WTC11 (cell line): ENCODE measurements at places on chromosomes 3 and 15.

GRCh38 chr3:192745150-192745549 lies 17.8 kb upstream of the FGF12 start:
- no peak for DNase-seq

DNA sequence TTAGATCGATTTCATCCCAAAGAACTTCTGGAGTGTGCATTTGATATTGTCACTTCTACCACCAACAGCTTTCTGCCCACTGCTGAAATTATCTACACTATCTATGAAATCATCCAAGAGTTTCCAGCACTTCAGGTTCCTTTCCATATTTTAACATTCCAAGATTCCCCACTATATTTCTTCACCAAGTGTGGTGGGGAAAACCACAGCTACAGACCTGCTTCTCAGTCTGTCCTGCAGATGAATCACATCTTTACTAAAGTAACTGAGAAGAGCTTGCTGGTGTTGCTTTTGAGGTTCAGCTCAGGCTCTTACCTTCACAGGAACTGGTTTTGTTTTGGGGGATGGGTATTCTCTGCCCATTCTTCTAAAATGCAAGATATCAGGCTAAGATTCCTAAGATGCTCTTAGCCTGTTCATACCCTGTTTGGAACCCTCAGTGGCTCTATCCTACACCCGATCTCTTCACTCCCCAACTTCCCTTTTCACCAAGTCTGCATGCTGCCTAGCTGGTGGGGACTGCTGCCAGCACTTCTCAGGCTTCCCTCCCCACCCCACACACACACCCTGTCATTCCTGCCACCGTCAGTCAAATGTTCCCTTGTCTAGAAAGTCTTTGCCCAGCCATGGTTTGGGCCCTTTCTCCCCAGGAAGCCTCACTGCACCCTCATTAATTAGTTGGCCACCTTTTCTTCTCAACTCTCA lies 30.8 kb downstream of the SRP14 start:
- DNase-seq, result no peak

DNA sequence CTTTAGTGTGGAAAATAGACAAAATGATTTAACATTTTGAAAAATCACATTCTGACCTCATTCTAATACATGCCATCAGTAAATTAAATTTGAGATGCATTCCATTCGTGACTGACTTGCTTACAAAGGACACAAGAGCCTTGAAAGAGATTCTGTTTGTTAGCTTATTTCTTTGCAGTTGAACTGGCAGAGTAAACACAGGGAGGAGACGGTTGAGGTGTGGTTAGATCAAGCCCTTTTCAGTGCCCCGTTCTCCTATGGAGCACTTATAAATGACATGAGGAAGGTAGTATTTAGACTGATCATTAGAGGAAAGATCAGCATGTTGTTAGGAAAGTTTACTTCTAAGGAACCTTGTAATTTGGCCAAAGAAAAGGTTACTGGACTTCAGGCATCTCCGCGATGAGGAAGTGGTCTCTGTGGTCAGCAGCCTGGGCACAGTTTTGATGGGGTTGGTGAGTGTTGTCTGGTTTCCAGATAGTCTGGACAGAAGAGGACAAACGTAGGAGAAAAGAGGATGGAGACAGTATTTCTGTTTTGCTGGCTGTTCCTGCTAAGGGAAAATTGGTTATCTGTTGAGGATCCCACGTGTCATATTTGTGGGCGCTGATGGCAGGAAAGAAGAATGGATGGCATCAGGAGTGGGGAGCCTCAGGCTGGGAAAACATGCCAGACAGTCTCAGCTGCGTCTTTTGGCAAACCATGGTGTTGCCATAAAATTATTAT lies 328.9 kb upstream of the TBL1XR1 start:
- no peak for DNase-seq

- DNase-seq, result no peak
Measured at GRCh38 chr15:96049323-96049722, 281.2 kb upstream of the NR2F2 start.

DNA sequence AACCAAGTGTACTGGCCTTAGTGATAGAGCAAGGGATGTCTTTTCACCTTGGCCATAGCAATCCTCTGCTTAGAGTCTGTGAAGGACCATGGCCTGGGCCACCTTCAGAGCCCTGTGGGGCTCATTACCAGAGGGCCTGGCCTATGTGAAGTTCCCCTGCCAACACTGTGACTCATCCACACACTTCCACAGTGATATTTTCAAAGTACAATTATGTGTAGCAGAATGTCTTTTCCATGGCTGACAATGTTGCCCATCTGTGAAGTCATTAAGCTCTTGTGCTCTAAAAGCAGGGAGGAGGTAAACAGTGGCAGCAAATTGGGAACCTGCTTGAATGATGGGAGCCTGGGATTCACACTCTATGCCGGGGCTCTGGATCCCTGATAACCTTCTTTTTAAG lies 12.2 kb upstream of the CACNA1D start:
- no peak for DNase-seq
